ENCODE measurements at places on chromosomes 7 and 10. TPM values are rescaled to one million over a fixed set of nuclear protein-coding genes. Genes with fewer than 3 reads are reported as not detected.

The OIT3 gene
- total RNA-seq = 0.18 TPM

The RASSF4 gene
- total RNA-seq = 11.8 TPM

The DDIT4 gene
- total RNA-seq = 813 TPM

The NUTM2E gene
- under 0.01 TPM for total RNA-seq

The CTAGE8 gene
- 0.28 TPM for total RNA-seq

The NEUROG3 gene
- total RNA-seq = not detected

The INSYN2A gene
- 0.55 TPM for total RNA-seq

The ANLN gene
- total RNA-seq = 7.4 TPM

The SFRP5 gene
- total RNA-seq = not detected

The SKIDA1 gene
- total RNA-seq = 0.28 TPM

The LIPF gene
- total RNA-seq = not detected

The NOS3 gene
- total RNA-seq = 1.3 TPM

The BAMBI gene
- total RNA-seq = 33.4 TPM

The EN2 gene
- under 0.01 TPM for total RNA-seq

The AMZ1 gene
- 0.28 TPM for total RNA-seq
